Left kidney (tissue), 8 donors: ENCODE measurements at places on chromosomes 2 and 18. TPM values are rescaled to one million over a fixed set of nuclear protein-coding genes. Genes with fewer than 3 reads are reported as not detected.

The ALLC gene
- polyA plus RNA-seq: 0.13 TPM

DNA sequence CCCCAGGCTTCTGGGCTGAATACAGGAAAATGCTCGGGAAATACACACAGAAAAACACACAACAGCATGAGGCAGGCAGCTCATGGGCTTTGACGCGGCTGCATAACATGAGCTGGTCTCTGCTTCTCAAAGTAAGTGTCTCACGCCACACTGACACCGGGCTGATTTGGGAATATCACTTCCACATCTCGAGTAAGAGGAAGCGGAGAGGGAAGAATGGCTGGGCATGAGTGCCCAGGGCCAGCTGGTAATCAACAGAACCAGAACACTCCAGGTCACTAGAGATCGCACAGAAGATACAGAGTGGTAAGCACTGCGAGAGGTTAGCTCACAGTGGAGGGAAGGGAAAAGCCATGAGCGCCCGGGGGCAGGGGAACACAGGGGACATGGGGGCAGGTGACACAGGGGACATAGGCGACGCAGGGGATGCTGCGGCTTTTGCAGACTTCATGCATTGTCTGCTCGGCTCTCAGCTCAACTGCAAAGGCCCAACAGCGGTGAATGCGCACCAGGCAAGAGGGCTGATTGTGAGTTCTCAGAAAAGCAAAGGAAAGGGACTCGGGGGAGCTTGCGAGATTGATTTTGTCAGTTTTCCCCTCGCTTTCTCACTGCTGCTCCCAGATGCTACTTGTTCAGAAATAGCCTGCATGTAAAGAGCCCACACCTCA, 141.4 kb downstream of the MBP start:
- no peak for DNase-seq

DNA sequence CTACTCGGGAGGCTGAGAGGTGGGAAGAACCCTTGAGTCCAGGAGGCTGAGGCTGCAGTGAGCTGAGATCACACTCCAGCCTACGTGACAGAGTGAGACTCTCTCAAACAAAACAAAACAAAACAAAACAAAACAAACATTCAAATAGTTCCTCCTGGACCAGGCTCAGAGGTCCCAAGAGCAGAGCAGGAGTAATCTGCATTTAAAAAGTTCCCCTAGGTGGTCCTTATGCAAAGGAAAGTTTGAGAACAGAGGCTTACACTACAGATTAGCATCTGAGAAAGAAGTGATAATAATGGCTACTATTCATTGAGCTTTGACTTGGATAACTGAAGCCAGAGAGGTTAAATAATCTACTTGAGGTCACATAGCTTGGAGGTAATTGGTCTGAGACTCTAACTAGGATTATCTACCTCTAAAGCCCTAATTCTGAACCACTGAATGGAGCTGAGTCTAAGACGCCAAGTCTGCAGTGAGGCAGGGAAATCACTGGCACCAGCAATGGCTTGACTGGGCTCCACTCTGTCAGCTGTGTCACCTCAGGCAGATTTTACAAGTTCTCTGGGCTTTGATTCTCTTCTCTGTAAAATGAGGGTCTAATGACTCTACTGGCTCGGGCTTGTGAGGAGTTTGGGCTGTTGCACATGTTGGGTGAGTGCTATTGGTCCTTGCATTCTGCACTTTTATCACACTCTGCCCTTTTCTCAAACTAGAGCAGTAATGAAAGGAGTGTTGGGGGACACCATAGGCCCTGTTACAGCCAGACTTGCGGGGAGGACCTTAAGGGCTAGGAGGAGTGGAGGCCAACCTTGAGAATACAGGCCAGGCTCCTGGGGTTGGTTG, 29.2 kb upstream of the DLX2 start:
- no peak for DNase-seq

DNA sequence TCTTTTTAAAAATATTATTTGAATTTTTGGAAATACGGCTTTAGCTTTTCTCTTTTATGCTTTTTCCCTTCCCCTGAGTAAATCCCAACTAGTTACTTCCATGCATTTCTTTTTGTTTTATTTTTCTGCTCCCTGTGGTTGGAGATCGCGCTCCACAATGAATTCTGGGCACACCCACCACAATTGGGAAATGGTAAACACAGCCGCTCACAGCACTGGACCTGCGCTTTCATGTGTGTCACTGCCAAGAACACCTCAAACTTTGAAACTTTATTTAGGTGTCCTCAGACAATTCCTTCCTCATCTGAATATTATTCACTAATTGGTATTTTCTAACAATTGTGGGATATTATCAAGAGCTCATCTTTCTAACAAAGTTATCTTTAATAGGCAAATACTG, 82.8 kb upstream of the TMEM18 start:
- no peak for DNase-seq

- DNase-seq: peak; percentile 42
These were observed 77.8 kb downstream of the GALNT14 start for GRCh38 chr2:31060397-31060796.

DNA sequence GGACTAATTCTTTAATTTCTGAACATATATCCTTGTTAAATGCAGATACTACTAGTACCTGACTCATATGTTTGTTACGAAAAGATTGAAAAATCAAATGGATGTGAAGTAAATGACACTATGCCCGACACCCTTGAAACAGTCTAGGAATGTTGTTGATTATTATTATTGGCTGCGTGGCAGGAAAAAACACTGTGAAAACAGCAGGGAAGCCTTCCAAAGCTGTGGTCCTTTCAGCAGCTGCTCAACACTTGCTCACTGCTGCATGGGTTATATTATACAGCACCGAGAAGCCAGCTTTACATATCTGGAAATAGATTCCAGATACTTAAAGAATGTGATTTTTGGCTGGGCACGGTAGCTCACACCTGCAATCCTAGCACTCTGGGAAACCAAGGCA, 26.5 kb downstream of the CRYGD start:
- DNase-seq: no peak

The CELF4 gene
- 2.9 TPM for polyA plus RNA-seq

DNA sequence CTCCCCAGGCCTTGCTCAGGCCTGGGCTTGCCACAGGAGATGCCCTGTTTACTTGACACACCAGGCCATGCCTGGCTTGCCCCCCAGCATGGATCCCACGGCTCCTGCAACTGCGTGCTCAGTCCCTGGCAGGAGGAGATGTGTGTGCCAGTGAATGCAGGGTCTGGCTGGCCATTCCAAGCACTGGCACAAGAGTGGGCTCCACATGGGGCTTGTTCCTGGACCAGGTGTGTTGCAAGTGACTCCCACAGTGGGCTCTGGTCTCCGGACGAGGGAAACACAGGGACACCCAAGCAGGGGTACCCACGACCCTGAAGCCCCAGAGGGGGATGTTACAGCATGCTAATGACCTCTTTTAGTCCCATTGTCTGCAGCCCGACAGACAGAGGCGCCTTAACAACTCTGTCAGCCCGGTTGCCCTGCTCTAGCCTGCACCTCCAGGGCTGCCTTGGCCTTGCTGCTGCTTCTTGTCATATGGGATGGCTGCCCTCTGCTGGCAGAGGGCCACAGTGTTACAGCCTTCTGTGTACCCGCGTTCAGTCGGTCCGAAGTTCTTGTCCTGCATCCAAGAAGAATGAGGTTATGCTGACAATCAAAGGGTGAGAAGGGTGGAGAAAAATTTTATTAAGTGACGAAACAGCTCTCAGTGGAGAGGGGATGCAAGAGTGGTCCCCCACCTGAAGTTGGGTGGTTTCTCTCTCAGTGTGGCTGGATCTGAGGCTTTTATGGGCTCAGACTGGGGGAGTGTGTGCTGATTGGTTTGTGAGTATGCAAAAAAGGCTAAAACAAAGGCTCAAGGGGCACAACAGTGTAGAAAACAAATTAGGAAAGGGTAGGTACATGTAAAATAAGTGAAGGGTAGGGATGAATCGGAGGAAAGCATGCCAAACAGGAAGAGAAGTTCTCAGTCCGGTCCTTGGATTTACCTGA, 180.4 kb downstream of the MBD5 start:
- DNase-seq: no peak

GRCh38 chr2:19292007-19292406, 66.4 kb downstream of the OSR1 start:
- no peak for DNase-seq
